ENCODE measurements at places on chromosomes 7 and 10.

DNA sequence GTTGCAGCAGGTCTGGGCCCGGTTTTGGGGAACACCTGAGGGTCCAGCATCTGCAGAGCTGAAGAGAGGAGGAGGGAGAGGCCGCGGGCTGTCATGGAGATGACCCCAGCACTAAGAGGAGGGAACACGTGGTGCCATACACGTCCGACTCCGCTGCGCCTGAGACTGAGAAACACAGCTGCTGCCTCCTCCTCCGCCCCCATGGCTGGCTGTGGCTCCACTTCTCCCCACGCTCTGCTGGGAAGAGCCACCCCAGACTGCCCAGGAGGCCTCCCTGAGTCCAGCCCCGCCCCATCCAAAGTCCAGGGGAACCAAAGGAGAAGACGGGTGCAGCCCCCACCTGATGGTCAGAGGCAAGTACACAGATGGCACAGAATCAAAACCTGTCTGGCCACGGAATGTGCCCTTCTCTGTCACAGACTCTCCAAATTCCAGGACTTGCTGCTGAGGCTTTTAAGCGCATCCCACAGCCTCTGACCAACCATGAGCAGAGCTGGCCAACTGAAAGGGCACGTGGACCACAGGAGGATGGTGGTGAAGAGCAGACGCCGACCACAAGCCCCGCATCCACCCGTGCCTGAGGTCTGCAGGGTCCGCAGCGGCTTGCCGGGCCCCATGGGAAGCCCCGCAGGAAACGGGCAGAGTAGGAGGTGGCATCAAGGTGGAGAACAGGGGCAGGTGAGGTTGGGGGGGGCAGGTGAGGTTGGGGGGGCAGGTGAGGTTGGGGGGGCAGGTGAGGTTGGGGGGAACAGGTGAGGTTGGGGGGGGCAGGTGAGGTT, 24.0 kb downstream of the STK32C start:
- DNase-seq, result no peak

DNA sequence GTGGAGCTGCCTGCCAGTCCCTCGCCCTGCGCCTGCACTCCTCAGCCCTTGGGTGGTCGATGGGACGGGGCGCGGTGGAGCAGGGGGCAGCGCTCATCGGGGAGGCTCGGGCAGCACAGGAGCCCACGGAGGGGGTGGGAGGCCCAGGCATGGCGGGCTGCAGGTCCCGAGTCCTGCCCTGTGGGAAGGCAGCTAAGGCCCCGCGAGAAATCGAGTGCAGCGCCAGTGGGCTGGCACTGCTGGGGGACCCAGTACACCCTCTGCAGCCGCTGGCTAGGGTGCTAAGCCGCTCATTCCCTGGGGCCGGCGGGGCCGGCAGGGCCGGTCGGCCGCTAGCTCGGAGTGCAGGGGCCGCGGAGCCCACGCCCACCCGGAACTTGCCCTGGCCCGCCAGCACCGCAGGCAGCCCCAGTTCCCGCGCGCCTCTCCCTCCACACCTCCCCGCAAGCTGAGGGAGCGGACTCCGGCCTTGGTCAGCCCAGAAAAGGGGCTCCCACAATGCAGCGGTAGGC, 565.9 kb upstream of the NRG3 start:
- no peak for DNase-seq

- DNase-seq, result no peak
Observed at GRCh38 chr7:150399421-150400007, 20.4 kb downstream of the ZNF775 start.

DNA sequence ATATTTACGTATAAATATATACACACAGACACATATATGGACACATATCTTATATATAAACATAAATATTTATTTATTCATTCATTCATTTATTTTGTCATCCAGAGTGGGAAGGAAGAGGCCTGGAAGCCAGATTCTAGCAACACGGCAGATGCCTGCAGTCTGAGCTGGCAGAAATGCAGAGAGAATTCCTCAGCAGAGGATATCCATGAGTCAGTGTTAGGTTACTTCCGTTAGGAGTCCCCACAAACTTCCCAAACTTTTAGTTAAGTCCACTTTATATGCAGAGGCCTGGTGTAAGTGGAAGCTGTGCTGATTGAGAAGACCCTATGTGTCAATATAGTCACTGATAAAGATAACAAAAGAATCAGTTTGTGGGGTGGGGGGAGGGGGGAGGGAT, 89.6 kb downstream of the PPP1R17 start:
- no peak for DNase-seq

- DNase-seq, result no peak
Observed at GRCh38 chr7:51276091-51276605, 40.5 kb downstream of the COBL start.

GRCh38 chr7:92843034-92843760, 6.8 kb upstream of the CDK6 start:
- no peak for DNase-seq

DNA sequence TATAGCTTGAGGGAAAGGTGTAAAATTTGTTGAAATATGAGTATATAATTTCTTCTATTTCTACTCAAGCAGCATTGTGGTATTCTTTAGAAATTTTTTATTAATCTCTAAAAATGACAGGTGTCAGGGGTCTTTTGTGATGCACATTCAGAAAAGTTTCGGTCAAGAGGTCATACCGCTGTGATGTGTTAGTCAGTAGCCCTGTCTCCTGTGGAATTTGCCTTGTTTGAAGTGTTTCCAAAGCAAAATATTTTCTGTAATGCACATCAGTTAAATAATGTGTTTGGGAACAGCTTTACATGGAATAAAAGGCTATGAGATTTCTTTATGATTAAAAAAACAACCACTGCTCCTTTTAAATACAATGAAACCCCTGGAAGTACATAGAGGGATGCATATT, 35.8 kb downstream of the FOXP2 start:
- no peak for DNase-seq

DNA sequence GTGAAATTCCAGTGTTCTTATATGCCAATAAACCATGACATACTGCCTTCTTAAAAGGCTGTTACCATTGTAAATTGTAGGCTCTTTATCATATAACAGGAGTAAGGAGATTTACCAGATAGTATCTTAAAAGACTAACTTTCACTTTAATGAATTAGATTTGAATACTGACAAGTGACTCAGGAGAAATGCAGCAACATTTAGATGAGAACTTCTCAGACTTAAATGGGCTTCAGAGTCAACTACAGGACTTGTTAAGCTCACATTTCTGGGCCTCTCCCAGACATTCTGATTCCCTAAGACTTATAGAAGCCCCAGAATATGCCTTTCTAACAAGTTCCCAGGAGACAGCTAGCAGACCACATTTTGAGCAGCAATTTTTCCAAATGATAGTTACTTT, 466.3 kb downstream of the ARL4A start:
- DNase-seq, result no peak

- DNase-seq, result no peak
Observed at GRCh38 chr10:123309731-123310130, 155.5 kb downstream of the BUB3 start.

DNA sequence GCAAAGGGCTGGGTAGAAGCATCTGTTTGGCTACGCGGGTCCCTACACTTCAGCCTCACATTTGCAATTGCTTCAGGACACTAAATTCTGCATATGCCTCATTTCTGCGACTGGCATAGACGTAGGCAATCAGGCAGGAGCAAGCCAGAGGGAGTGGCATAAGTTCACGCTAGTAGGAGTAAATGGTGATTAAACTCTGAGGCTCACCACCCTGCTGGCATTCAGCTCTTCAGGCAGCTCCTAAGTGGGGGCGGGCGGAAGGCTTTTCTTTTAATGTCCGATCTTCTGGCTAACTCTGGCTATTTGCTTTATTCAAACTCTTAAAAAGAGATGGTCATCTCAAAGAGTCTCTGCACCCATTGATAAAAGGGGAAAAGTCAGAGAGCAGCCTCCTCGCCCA, 45.3 kb downstream of the RGS10 start:
- no peak for DNase-seq

GRCh38 chr7:22316914-22317313, 40.0 kb downstream of the RAPGEF5 start:
- DNase-seq, result no peak

GRCh38 chr10:111277661-111278060, 200.8 kb downstream of the ADRA2A start:
- no peak for DNase-seq

- DNase-seq, result no peak
Observed at GRCh38 chr7:81924494-81924893, 154.6 kb upstream of the HGF start.

DNA sequence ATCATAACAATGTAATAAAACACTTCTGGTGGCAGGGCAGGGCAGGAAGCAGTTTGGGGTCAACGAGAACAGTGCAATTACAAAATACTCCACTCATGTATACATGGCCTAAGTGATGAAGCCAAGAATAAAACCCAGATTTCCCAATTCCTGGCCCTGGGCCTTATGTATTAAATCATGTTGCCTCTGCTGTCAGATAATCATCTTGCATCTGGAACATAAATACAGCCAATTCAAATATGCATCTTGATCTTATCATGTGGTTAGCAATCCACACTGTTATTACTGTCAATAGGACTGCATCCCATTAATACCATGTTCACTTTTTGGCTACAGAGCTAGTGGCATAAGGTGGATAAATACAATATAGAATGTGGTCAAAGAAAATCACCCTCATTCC, 186.5 kb upstream of the SLC25A13 start:
- no peak for DNase-seq

- DNase-seq, result no peak
Observed at GRCh38 chr7:150317748-150318444, 5.3 kb upstream of the LRRC61 start.

GRCh38 chr7:99395616-99396327, 12.6 kb downstream of the PDAP1 start:
- DNase-seq, result no peak

GRCh38 chr10:118504467-118505205, 90.8 kb downstream of the PRLHR start:
- DNase-seq, result no peak

- DNase-seq, result no peak
Observed at GRCh38 chr7:70384891-70385290, 747.1 kb upstream of the GALNT17 start.

GRCh38 chr7:118759921-118760320, 535.4 kb downstream of the ANKRD7 start:
- no peak for DNase-seq

DNA sequence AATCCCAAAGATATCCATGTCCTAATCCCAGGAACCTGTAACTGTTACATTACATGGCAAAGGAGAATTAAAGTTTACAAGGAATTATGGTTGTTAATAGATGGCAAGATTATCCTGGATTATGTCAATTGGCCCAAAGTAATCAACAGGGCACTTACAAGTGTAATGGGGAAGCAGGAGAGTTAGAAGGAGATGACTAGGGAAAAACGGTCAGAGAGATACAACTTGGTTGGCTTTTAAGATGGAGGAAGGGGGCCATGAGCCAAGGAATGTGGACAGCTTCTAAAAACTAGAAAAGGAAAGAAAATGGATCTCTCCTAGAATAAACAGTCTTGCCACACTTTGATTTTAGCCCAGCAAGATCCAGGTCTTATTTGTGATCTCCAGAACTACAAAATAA, 3.3 kb downstream of the JMJD1C start:
- no peak for DNase-seq

DNA sequence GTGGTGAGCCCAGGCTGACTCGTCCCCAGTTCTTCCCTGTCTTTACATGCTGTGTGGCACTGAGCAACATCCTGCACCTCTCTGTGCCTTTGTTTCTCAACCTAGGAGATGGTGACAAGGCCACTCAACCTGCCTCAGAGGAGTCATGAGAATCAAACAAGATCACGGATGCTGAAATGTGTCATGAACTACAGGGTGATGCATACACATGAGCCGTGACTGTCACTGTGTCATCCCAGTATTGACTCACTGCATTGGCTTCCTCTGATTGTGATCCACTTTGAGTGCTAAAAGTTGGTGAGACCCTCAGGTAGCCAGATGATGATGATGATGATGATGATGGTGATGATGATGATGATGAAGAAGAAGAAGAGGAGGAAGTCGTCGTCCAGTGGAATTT, 11.5 kb downstream of the C10orf71 start:
- no peak for DNase-seq

DNA sequence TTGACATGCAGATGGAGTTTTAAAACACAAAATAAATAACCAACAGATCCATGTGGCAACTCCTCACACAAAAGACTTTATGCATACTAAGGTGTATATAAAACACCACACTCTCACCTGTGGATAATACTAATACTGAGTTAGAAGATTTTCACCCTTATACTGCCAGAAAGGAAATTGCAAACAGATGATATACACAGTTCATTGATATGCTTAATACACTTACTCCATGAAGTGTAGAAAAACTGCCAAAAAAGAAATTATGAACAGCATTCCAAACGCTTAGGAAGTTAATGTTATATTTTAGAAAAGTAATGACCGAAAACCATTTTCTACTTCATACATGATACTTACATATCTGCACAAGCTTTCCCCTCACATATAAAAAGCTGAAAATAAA, 17.6 kb upstream of the SNX13 start:
- DNase-seq, result no peak

GRCh38 chr10:14548474-14548873, 217.8 kb upstream of the FRMD4A start:
- DNase-seq, result no peak

DNA sequence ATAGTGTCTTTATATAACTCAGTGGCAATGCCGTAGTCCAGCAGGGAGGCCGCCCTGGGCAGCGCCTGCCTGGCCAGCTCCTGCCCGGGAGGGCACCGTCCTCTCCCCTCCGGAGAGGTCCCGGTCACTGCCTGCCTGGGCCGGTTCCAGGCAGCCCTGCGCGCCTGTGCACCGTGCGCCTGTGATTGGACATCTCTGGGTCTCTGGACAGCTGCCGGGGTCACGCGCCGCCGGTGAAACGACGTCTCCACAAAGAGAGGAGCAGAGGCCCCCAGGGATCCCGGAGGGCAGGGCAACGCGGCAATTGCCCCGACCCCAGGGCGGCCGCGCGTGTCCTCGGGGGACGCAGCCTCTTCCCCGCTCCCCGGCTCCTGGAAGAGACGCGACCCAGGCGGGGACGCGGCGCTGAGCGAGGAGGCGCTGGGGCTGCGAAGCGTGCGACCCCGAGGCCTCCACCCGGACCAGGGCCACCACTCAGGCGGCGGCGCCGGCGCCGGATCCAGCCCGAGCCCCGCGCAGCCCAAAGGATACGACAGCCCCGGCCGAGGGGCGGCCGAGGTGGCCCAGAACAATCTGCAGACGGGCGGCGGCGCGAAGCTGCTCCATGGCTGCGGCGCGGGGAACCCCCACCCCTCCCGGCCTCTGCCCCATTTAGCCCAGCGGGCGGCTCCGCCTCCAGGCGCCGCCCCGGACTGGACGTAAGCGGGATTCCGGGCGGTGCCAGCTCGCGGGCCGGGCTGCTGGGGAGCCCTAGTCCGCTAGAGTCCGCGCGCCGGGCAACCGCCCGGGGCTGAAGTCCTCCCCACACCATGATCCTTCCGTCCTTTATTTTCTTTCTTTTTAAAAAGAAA, at the start of gene PHYH:
Gene PHYH, minus strand, starts transcription at position 628 of the 851 bp plus-strand sequence. Its CDS starts 22 bp downstream, at position 606.
- DNase-seq, result no peak
